ENCODE measurements at places on chromosomes 1 and 21.

DNA sequence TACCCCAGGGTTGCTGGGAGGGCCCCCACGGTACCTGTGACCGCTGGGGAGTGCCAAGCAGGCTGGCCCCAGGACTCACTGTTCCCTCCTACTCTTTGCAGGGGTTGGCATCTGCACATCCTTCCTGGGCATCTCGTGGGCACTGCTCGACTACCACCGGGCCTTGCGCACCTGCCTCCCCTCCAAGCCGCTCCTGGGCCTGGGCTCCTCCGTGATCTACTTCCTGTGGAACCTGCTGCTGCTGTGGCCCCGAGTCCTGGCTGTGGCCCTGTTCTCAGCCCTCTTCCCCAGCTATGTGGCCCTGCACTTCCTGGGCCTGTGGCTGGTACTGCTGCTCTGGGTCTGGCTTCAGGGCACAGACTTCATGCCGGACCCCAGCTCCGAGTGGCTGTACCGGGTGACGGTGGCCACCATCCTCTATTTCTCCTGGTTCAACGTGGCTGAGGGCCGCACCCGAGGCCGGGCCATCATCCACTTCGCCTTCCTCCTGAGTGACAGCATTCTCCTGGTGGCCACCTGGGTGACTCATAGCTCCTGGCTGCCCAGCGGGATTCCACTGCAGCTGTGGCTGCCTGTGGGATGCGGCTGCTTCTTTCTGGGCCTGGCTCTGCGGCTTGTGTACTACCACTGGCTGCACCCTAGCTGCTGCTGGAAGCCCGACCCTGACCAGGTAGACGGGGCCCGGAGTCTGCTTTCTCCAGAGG, 6.8 kb downstream of the XKR8 start:
- no peak for DNase-seq

GRCh38 chr1:245327360-245327759, 172.6 kb downstream of the KIF26B start:
- no peak for DNase-seq

GRCh38 chr1:89545264-89546038, 20.8 kb downstream of the LRRC8B start:
- peak; percentile 65 for DNase-seq

- no peak for DNase-seq
These were observed 70.6 kb downstream of the GATAD2B start for GRCh38 chr1:153852170-153852569.

GRCh38 chr1:64183395-64184002, 19.9 kb upstream of the UBE2U start:
- DNase-seq: no peak

GRCh38 chr1:232109391-232109790, 482.8 kb downstream of the DISC1 start:
- DNase-seq: no peak

GRCh38 chr21:45831991-45832740, 149.4 kb upstream of the COL6A1 start:
- no peak for DNase-seq

GRCh38 chr1:19384113-19384512, 72.0 kb downstream of the SLC66A1 start:
- no peak for DNase-seq

- DNase-seq: no peak
These were observed 439.4 kb downstream of the PTPRU start for GRCh38 chr1:29675481-29676263.

DNA sequence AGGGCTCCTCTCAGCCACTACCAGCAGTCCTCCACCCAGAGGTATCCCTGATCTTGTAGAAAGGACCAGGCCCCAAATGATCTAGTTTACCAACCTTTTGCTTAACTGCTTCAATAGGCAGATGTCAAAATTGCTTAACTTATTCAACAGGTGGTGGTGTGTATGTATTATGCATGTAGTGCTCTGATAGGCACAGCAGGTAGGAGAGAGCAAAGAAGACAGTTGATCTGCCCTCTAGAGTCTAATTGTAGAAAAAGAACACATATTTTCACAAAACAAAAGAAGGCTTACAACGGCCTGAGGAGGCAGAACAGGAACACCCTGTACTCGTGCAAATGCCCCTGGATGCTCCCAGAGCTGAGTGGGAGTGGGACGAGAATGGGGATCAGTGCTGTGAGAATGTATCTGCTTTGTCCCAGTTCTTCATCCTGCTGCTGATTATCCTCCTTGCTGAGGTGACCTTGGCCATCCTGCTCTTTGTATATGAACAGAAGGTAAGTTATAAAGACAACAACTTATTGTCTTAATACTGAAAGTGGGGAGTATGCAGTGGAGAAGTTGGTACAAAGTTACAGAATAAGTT, 21.1 kb downstream of the CD53 start:
- no peak for DNase-seq

GRCh38 chr1:206760590-206760989, 10.0 kb upstream of the IL19 start:
- no peak for DNase-seq

DNA sequence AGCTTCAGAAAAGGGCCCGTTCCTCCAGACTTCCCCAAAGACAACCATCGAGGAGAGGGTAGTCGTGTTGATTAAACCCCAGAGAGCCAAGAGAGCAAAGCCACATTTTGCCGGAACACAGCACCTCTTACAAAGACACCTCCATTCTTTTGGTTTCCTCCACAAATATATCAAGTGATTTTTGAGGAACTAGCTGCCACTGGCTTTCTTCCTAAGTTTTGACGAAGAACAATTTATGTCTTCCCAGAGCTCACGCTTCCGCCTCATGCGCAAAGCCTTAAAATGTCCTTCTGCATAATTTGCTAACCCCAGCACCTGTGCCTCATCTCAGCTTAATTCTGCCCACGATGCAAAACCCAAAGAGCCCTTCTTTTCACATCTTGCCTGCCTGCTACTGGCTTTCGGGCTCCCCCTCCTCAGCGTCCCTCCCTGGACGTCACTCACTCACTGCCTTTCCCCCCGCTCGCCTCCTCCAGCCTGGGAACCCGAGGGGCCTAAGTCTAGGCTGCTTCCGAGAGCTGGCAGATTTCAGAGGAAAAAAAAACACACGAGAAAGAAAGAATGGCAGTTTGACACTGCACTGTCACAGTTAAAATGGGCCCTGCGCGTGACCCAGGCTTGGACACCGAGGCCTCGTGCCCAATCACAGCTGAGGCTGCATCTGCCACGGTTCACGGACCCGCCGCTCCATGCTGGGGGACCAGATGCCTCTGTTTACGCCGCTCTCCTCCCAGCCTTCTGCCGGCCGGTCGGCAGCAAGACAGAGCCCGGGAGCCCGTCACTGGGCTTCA, 77.6 kb upstream of the IFNAR2 start:
- DNase-seq: no peak

DNA sequence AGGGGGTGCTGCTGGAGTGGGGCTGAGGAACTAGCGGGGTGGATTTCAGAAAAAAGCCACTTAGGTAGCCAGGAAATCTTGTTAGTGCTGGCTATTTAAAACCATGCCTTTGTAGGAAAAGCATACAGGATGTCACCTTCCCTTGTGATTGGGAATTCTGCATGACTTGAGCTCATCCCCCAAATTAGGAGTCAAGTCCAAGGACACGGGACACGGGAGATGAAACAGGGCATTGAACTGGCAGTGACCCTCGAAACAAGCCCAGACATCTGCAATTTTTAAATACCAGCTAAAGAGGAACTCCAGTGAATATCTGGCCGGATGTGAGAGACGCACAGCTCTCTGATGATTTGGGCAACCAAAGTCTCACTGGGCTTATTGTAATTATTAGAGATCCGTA, 32.8 kb downstream of the C2CD2 start:
- no peak for DNase-seq

GRCh38 chr1:157001304-157001703, 44.2 kb downstream of the ARHGEF11 start:
- DNase-seq: no peak

Measured in stimulated activated CD4-positive, alpha-beta T cell treated with anti-CD3 and anti-CD28 coated beads, Interleukin-1b, Interleukin-23, amount 100 ng/mL, for 48 hours (primary cell).